ENCODE measurements at places on chromosomes 6 and 20. TPM values are rescaled to one million over a fixed set of nuclear protein-coding genes. Genes with fewer than 3 reads are reported as not detected.

Gene WFDC5
- not detected for total RNA-seq

Gene TCF15
- total RNA-seq: not detected

Gene MRPL14
- 34.4 TPM for total RNA-seq

Gene NKAIN2
- total RNA-seq: not detected

Gene PMEPA1
- total RNA-seq: 2.7 TPM

Gene KCNK15
- 0.26 TPM for total RNA-seq

Gene CST2
- total RNA-seq: 10.8 TPM

Gene CTAGE9
- total RNA-seq: not detected

Gene TNFRSF21
- total RNA-seq: 2.0 TPM

Gene HLA-F
- total RNA-seq: 40.4 TPM

Gene POPDC3
- 0.92 TPM for total RNA-seq

Gene FOXC1
- total RNA-seq: 36.5 TPM

Gene NFYA
- total RNA-seq: 14.8 TPM

Gene RBPJL
- not detected for total RNA-seq

Gene LIN28B
- not detected for total RNA-seq

Gene GPR63
- under 0.01 TPM for total RNA-seq

Gene ULBP1
- total RNA-seq: under 0.01 TPM

Gene SLC2A10
- 40.8 TPM for total RNA-seq

Gene IL20RA
- 0.12 TPM for total RNA-seq

Gene DOK5
- total RNA-seq: 99.6 TPM

Gene CTSA
- 103 TPM for total RNA-seq

Gene ADGRB3
- total RNA-seq: 1.4 TPM

Gene ILRUN
- total RNA-seq: 45.2 TPM

Gene SFTA2
- not detected for total RNA-seq

Gene HDGFL1
- total RNA-seq: not detected

Gene BNIP5
- not detected for total RNA-seq

Gene EGFL8
- total RNA-seq: 1.2 TPM

Gene SLX4IP
- total RNA-seq: 5.9 TPM

Gene B3GAT2
- not detected for total RNA-seq

Gene BMP7
- not detected for total RNA-seq

Gene NINL
- total RNA-seq: 7.0 TPM

Gene HSPA12B
- 0.31 TPM for total RNA-seq

Gene NCR2
- total RNA-seq: not detected

Gene HLA-DQA1
- total RNA-seq: 0.40 TPM

Gene ZNF311
- 1.3 TPM for total RNA-seq

Gene LKAAEAR1
- not detected for total RNA-seq

Gene ALDH8A1
- total RNA-seq: 0.92 TPM

Gene UST
- total RNA-seq: 32.4 TPM

Gene NKAPL
- total RNA-seq: 1.9 TPM

Gene FHL5
- total RNA-seq: not detected

Gene PHACTR1
- total RNA-seq: 1.2 TPM
